Activated CD8-positive, alpha-beta T cell treated with anti-CD3 and anti-CD28 coated beads, Interleukin-2, amount 10 ng/mL, durations not matched to agents 7 days and 5 days (primary cell): ENCODE measurements at places on chromosomes 1 and 21.

- peaks cover 17% of the 10 kb centered on the region for H3K27me3 ChIP-seq
- H3K4me3 ChIP-seq = no peak overlapping the region
- peaks cover 6% of the 10 kb centered on the region for H3K4me1 ChIP-seq
Observed at GRCh38 chr1:53431244-53431643, 28.0 kb upstream of the DMRTB1 start.

DNA sequence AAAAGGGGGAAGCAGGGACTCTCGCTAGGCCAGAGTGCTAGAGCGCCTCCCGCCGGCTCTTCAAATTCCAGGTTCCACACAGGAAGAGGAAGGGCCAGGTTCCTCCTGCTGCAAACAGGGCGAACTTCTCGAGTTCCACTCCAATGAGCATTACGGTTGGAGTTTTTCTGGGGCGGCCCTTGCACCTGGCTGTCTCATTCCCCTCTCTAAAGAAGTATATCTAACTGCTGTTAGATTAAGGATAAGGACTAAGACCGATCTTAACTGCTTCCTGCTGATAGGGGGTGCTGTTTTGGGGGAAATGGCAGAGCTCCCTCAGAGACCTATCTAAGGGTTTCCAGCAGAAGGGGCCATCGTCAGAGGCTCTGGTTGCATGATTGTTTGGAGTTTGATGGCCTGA lies 138.0 kb downstream of the RABGAP1L start:
- no peak overlapping the region for H3K4me3 ChIP-seq
- no peak overlapping the region for H3K27ac ChIP-seq
- H3K4me1 ChIP-seq = no peaks in the 10 kb centered on the region
- no peak for DNase-seq
- H3K36me3 ChIP-seq = peaks cover 25% of the 10 kb centered on the region

- H3K4me3 ChIP-seq = peak overlapping the region; percentile 73
- no peak for DNase-seq
- H3K27ac ChIP-seq = peak overlapping the region; percentile 89
- peaks cover 74% of the 10 kb centered on the region for H3K4me1 ChIP-seq
- H3K27me3 ChIP-seq = no peaks in the 10 kb centered on the region
Observed at GRCh38 chr21:17793246-17794123, 25.7 kb downstream of the C21orf91 start.

GRCh38 chr21:31554511-31555022 lies 104.9 kb upstream of the SOD1 start:
- H3K27ac ChIP-seq = peak overlapping the region; percentile 2
- H3K36me3 ChIP-seq = peaks cover 16% of the 10 kb centered on the region
- H3K27me3 ChIP-seq = peaks cover 22% of the 10 kb centered on the region
- H3K4me3 ChIP-seq = no peak overlapping the region
- H3K4me1 ChIP-seq = peaks cover 48% of the 10 kb centered on the region
